ENCODE measurements at places on chromosomes 12 and 14. TPM values are rescaled to one million over a fixed set of nuclear protein-coding genes. Genes with fewer than 3 reads are reported as not detected.

Gene LALBA
- not detected for total RNA-seq

Gene PTPRQ
- 19.0 TPM for total RNA-seq

Gene FAM222A
- total RNA-seq: 5.0 TPM

Gene CSRP2
- total RNA-seq: 55.2 TPM

Gene SLC2A14
- 0.64 TPM for total RNA-seq

Gene VWF
- total RNA-seq: 34.8 TPM

Gene GNG2
- total RNA-seq: 53.6 TPM

Gene PYGL
- 34.9 TPM for total RNA-seq

Gene MAP3K9
- 4.0 TPM for total RNA-seq

Gene CCDC184
- 0.53 TPM for total RNA-seq

Gene MYH6
- total RNA-seq: 0.64 TPM

Gene PTPN21
- total RNA-seq: 42.0 TPM

Gene DLGAP5
- 9.5 TPM for total RNA-seq

Gene REM2
- total RNA-seq: 0.41 TPM

Gene SDR9C7
- total RNA-seq: not detected

Gene BIN2
- 4.3 TPM for total RNA-seq

Gene NOP9
- total RNA-seq: 18.5 TPM

Gene IRAK3
- 10.5 TPM for total RNA-seq

Gene RERG
- 40.5 TPM for total RNA-seq

Gene HECTD4
- 107 TPM for total RNA-seq

Gene DTX1
- 20.1 TPM for total RNA-seq

Gene HOXC12
- not detected for total RNA-seq

Gene SPTB
- 89.3 TPM for total RNA-seq

Gene LMNTD1
- not detected for total RNA-seq

Gene TSPAN19
- total RNA-seq: 0.41 TPM

Gene PDE3A
- 46.7 TPM for total RNA-seq

Gene STAB2
- 3.0 TPM for total RNA-seq

Gene MIP
- not detected for total RNA-seq

Gene KRAS
- 20.7 TPM for total RNA-seq

Gene CPM
- 28.6 TPM for total RNA-seq

Gene DHH
- total RNA-seq: 0.88 TPM

Gene NTF3
- total RNA-seq: 5.7 TPM

Gene HOXC4
- 10.0 TPM for total RNA-seq

Gene ARMH4
- 38.0 TPM for total RNA-seq
